ENCODE measurements at places on chromosomes 5 and 9. TPM values are rescaled to one million over a fixed set of nuclear protein-coding genes. Genes with fewer than 3 reads are reported as not detected.
A peak's percentile ranks its signal among the peaks of the same experiment; 100 is the strongest.

GRCh38 chr5:59503220-59503619 lies 390.3 kb downstream of the PDE4D start:
- no peak for DNase-seq
- H3K27me3 ChIP-seq = no peaks in the 10 kb centered on the region
- H3K4me3 ChIP-seq = no peak overlapping the region
- no peaks in the 10 kb centered on the region for H3K4me1 ChIP-seq
- no peak overlapping the region for H3K27ac ChIP-seq

Gene ARPC5L
- total RNA-seq = 54.2 TPM

- no peaks in the 10 kb centered on the region for H3K36me3 ChIP-seq
- no peaks in the 10 kb centered on the region for H3K27me3 ChIP-seq
- H3K4me3 ChIP-seq = no peak overlapping the region
These were observed 250.3 kb downstream of the SEC61B start for GRCh38 chr9:99472240-99472915.

- DNase-seq = peak; percentile 64
- H3K4me1 ChIP-seq = no peaks in the 10 kb centered on the region
- H3K36me3 ChIP-seq = no peaks in the 10 kb centered on the region
- no peak overlapping the region for H3K4me3 ChIP-seq
These were observed 933.8 kb upstream of the DMAC1 start for GRCh38 chr9:8733131-8733954.

Gene NAA35
- total RNA-seq = 16.5 TPM

Gene DBH
- not detected for total RNA-seq

- H3K27ac ChIP-seq = no peak overlapping the region
- H3K27me3 ChIP-seq = no peaks in the 10 kb centered on the region
- no peak overlapping the region for H3K4me3 ChIP-seq
- no peaks in the 10 kb centered on the region for H3K4me1 ChIP-seq
- DNase-seq = no peak
These were observed 47.8 kb upstream of the KLF9 start for GRCh38 chr9:70462300-70462699.

Gene CMYA5
- 866 TPM for total RNA-seq
